ENCODE measurements at places on chromosomes 6 and 20.
A peak's percentile ranks its signal among the peaks of the same experiment; 100 is the strongest.

- DNase-seq = no peak
Measured at GRCh38 chr6:70841112-70841511, 115.7 kb downstream of the B3GAT2 start.

GRCh38 chr20:46990017-46990595, 95.5 kb downstream of the EYA2 start:
- DNase-seq = peak; percentile 23

DNA sequence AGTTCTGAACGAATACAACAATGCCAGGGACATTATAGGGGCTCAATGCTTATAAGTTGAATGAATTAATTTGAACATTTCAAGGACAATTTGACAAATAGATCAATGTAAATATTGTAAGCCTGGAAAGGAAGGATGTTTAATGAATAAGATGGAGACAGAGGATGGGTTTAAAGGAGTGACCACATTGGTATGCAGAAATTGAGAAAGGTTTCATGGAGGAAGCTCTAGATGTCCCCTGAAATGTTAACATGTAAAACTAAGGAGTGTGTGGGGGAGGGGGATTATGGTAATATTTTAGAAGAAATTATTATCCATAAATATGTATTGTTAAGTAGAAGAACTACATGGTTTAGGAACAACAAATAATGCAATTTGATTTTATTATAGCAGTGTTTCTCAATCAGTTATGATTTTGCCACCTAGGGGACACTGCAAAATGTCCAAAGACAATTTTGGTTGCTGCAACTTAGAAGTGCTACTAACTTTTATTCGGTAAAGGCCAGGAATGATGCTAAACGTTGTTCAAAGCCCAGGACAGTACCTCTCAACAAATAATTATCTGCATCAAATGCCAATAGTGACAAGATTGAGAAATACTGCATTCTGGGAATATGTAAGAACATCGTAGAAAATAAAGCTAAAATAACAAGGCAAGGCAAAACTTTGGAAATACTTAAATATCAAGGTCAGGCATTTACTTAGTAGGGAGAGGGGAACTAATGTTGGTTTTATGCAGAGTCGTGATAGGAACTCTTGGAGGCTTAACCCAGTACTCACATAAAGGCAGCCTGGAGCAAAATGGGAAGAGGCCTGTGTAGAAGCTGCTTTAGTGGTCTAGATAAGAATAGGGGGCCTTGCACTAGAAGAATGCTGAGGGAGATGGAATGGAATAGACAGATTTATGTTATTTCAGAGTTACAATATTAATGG, 686.9 kb upstream of the CITED2 start:
- no peak for DNase-seq

DNA sequence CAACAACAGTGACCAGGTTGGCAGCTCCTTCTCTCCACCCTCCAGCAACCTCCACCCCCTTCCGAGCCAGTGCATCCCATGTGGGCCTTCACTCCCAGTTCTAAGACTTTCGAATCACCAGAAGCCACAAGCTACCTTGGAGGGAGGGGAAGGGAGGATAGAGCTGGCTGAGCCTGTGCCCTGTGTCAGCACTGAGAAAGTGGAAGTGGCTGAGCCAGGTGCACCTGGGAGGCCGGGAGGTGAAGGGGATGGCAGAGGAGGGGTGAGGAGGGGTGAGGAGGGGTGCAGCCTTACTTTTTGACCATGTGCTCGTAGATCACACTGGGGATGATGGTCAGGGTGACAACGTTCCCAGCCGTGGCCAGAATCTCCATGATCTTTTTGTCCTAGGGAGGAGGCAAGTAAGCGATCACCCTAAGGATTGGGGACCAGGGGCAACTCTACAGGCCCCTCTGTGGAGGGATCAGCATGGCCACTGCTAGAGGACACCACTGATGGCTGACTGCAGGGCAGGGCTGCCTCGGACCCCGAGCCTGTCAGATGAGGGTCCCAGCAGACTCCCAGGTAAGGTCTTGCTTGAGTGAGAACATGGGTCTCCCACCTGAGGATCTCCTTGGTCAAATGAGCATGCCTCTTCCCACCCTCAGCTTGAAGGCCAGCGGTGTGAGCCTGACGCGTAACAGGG, 18.3 kb downstream of the SDCBP2 start:
- DNase-seq = no peak

DNA sequence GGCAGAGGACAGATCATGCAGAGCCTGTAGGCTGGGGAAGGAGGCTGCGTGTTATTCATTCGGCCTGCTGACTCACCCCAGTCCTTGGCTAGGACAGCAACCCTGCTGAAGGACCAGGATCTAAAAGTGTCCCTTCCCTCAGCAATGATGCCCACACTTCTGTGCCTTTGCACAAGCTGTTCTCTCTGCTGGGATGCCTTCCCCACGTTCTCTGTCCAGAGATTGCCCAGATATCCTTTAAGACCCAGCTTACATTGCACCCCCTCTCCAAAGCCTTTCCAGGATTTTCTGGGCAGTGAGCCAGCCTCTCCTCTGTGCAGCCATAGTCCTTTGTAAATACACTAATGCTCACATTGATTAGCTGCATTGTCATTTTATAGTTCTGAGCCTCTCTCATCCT, 99.3 kb upstream of the CHD6 start:
- DNase-seq = no peak

GRCh38 chr20:8602389-8603116, 466.3 kb upstream of the PLCB4 start:
- DNase-seq = no peak

- no peak for DNase-seq
Measured at GRCh38 chr6:138957484-138957883, 30.6 kb downstream of the REPS1 start.

- DNase-seq = no peak
Measured at GRCh38 chr6:105793130-105793529, 293.0 kb upstream of the PRDM1 start.

- no peak for DNase-seq
Measured at GRCh38 chr6:15399641-15400470, 154.0 kb downstream of the JARID2 start.

- DNase-seq = no peak
Measured at GRCh38 chr6:49257549-49257948, 205.5 kb downstream of the MMUT start.

DNA sequence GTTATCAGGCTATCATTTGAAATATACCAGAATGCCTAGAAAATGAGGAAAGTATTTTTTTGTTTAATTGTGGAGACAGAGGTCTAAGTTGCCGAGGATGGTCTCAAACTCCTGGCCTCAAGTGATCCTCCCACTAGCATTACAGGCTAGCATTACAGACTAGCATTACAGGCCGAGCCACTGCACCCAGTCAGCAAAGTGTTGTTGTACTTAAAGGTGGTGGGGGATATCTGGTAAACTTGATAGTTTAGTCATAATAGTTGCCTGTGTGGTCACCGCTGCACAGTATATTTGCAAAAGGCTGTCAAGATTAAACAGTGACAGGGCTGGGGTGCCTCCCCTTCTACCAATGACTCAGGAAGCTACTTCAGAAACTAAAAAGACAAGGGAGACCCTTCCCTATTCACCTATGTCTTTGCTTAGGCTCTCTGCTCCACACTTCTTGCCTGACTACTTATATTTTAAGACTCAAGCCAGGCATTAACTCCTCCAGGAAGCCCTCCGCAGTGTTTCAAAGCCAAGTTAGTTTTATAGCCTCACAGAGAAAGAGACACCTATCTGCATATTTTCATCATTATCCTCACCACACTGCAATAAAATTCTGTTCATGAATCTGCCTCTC, 3.1 kb upstream of the AKIRIN2 start:
- peak; percentile 34 for DNase-seq

GRCh38 chr20:36497856-36498255, 43.5 kb upstream of the MYL9 start:
- DNase-seq = no peak

GRCh38 chr20:24033151-24033550, 44.6 kb upstream of the GGTLC1 start:
- DNase-seq = no peak

- peak; percentile 52 for DNase-seq
Measured at GRCh38 chr6:89940225-89941027, 46.2 kb downstream of the GJA10 start.

- no peak for DNase-seq
Measured at GRCh38 chr20:1450926-1451491, 15.6 kb downstream of the NSFL1C start.

GRCh38 chr6:124356276-124356810, 552.7 kb downstream of the NKAIN2 start:
- no peak for DNase-seq

DNA sequence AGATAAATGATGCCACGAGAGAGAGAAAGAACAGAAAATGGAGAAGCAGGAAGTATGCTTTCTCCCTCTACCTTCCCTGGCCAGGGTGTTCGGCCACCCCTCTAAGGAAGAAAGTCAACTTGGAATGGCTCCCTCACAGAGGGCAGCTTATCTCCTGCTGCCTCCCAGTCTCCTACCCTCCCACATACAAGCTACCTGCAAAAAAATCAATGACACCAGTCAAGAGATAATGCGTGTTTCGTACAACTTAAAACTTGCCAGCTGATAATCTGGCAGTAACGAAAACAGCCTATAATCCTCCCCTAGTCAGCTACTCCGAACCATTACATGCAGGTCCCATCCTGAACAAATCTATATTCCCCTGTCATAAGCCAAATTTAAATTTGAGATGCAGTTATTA, 61.7 kb downstream of the BTBD9 start:
- no peak for DNase-seq

DNA sequence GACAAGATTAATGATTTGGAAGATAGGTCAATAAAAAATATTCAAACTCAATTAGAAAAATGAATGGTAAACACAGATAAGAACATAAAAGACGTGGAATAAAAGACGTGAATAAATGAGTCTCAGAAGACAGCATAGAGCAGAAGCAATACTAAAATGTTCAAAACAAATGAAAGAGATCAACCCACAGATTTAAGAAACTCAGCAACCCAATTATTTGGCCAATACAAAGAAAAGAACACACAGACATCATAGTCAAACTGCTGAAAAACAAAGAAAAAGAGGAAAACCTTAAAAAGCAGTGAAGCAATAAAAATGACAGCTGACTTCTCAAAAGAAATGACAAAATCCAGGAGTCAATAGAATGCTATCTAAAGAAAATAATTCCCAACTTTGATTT, 14.9 kb downstream of the TTI1 start:
- DNase-seq = no peak

DNA sequence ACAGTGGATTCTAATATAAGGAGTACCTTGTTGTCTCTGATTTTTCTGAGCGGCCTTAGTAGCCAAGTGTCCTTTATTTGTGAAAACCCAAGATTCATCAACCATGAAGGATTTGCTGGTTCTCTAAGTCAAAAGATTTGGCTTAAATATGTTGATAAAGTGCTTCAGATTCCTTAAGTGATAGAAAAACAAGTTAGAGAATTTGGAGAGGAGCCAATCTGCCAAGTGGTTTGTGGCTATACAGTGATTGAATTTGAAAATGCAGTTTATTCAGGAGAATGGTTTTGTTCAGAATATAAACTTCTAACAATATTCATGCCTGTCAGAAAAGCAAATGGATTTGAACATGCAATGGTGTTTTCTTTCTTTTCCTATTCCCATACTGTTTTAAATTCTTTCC, 54.8 kb downstream of the CAP2 start:
- no peak for DNase-seq

DNA sequence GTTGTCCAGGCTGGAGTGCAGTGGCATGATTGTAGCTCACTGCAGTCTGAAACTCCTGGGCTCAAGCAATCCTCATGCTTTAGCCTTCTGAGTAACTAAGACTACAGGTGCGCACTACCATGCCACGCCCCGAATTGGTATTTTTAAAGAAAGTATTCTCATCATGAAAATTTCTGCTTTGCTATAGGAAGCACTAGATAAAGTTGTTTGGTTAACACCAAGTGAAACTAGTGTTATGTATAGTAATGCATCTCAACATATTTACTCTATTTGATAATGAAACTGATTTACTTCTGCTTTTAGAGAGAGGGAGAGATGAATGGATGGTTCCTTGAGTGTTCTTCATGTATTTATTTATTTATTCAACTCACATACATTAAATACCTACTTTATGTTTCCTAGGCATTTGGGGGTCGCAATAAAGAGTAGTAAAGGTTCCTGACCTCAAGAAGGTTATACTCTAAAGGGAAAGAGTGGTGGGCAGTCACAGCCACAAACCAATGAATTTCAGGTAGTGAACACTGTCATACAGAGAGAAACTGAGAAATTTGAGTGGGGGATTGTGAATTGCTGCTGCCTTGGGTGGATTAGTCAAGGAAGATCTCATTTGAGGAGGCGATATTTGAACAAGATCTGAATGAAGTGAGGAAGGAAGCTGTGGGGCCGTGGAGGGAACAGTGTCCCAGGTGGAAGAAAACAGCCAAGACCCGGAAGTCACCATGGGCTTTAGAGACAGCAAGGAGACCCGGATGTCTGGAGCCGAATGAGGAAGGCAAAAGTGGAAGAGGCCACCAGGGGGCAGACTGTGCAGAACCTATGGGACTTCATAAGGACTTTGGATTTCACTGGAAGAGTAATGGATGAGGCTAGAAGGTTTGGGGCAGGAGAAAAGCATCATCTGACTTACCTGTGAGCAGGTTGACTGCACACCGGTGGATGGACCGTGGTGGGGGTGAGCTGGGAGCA, 185.6 kb downstream of the TSHZ2 start:
- DNase-seq = no peak

DNA sequence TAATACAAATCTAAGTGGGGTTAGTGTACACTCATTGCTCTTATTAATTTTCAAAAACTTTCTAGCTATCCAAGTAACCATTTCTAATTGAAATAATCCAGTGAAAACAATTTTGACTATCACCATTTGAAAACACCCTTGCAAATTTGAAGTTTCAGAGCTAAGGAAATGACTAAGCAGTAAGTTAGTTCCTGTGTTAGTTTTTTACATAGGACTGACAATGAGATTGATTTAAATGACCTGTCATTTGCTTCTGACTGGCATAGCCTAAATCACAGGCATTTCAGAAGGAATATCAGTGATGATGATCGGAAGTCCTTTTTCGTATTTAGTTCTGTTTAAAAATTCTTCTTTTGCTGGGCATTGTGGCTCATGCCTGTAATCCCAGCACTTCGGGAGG, 27.0 kb downstream of the STK4 start:
- no peak for DNase-seq

DNA sequence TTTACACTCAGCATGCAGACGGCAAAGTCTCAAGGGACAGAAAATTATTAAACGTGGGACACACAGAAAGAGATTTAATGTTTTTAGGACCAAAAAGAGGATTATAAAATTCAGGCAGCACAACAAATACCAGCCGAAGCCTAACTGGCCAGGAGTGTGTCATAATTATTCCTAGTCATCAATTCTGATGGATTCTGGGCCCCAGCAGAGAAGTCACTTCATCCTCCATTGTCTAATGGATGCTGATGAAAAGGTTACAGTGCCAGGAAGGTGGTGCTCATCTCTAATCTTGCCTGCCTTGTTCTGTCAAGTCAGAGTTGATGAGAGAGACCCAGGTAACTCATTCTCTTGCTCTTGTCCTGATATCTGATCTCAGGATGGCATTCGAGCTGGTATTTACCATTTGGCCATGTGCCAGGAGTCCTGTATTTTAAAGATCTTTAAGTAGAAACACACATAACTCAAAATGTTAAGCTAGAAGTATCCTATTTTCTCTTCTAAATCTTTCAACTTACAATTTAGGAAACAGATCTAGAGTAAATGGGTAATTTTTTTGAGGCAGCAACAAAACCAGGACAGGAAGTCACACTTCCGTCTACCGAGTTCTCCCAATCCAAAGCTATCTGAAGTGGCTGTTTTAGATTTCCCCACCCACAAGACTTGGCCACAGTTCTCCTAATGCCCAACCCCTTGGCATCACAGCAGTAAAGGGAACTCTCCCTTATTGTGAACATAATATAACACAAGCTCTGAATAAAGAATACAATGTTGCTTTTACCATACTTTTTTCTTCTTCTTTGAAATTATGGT, 50.0 kb downstream of the ADAT2 start:
- DNase-seq = no peak
